Hematopoietic multipotent progenitor cell treated with erythropoietin and hydrocortisone succinate and interleukin-3 and kit ligand, for 4 days (in vitro differentiated cells): ENCODE measurements at places on chromosomes 11 and 22.

- DNase-seq = peak; percentile 78
Observed at GRCh38 chr11:57249384-57250319, 12.6 kb upstream of the APLNR start.

DNA sequence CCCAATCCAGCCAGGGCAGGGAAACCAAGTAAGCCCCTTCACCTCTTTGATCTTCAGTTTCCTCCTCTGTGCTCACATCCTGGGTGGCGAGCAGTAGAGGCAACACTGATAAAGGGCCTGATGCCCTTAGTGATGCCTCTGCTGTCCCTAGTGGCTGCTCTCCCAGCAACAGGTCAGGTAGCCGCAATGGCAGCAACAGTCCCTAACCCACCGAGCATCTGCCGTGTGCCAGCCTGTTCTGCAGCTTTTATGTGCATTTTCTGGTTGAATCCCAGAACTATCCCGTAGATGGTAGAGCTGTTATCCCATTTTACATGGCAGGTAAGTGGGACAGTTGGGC is 5.2 kb downstream of the SCYL1 start:
- peak; percentile 69 for DNase-seq

DNA sequence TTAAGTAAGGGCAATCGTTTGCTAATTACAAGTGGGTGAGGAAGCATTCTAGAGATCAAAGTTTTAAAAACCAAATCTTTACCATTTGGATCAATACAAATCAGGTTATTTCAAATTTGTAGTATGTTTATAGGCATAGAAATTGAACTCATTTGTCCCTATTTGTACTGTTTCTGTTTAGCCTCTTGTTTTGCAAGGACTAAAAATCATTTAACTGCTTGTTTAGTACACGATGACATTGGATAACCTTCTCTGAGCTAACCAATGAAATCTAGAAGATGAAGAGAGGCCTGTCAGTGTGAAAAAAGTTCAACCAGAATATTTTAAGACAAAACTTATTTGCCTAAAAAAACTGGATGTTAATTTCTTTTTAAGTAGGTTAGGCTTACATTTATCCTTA is 40.0 kb downstream of the ZC3H12C start:
- DNase-seq = no peak

DNA sequence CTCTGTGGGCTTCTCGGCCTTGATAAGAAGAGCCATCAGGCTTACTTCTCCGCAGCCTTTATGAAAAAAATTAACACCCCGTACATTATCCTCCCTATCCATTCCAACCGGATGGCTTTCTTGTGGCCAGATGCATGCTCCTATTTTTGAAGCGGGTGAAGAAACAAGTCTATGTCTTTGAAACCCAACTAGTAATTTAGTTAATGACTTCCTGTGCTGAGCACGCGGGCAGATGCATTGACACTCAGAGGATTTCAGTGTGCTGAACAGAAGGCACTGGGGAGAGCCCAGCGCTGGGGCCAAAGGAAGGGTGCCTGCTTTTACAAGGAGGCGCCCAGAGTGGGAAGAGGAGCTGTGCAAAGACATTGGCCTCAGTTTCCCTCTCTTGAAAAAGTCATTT is 53.3 kb downstream of the ARHGAP8 start:
- no peak for DNase-seq

- peak; percentile 27 for DNase-seq
Observed at GRCh38 chr11:92340839-92341238, 116.2 kb downstream of the FAT3 start.

DNA sequence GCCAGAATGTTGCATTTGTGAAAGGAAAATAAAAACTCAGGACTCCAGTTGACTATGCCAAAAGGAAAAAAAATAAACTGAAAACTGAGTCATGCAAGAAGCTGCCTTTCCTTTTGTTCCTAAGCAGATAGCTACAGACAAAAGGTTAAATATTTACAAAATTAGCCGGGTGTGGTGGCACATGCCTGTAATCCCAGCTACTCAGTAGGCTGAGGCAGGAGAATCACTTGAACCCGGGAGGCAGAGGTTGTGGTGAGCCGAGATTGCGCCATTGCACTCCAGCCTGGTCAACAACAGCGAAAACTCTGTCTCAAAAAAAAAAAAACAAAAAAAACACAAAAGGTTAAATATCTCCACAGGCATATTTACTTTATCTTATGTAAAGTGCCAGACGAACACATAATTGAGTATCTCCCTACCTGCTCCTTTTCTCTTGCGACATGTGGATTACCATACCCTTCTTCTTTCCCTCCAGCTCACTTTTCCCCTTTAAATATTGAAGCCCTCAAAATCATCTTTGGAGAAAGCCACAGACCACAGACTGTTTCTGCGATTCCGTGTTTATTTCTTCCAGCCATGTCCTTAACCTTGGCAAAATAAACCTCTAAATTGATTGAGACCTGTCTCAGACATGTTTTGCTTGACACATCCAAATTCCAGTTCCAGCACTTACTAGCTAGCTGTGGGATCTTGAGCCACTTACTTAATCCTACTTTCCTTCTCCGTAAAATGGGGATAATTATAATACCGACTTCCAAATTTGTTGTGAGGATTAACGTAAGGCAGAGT is 2.3 kb upstream of the SMPD1 start:
- DNase-seq = no peak

DNA sequence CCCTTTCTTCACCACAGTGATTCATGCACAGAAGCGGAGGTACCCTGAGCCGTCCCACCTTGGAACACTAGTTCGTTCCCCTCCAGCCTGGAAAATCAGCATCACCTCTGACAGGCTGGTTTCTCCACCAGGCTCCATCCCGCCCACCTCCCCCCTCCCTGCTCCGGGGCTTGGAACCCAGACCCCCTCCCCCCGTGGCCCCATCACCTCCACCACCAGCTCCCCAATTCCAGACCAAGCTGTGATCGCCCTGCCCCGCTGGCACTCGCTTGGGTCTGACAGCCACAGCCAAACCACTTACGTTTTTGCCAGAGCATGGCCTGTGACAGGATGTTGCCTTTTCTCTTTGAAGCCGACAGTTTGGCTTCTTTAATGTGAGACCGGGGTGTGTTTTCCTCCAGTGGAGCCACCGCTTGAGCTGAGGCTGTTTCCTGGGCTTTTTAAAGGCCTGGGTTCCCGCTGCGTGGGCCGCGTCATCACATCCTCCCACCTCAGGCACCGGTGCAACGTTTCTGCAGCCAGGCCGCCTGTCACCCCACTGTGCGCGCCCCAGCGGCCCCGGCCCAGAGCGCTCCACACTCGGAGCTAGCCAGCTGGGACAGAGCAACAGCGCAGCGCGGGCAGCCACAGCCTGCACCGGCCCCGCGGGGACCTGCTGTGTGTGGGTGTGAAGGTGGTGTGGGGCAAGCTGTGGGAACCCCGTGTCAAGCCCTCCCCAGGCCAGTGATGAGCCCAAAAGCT is at the start of gene POU2AF1:
POU2AF1 (minus strand) TSS at position 415 of the 741 bp plus-strand sequence; CDS start at position 317, 98 bp downstream.
- DNase-seq = no peak

GRCh38 chr11:35282221-35282882 is 137.0 kb downstream of the SLC1A2 start:
- peak; percentile 34 for DNase-seq

- no peak for DNase-seq
Observed at GRCh38 chr11:24820541-24820940, 323.7 kb downstream of the LUZP2 start.

DNA sequence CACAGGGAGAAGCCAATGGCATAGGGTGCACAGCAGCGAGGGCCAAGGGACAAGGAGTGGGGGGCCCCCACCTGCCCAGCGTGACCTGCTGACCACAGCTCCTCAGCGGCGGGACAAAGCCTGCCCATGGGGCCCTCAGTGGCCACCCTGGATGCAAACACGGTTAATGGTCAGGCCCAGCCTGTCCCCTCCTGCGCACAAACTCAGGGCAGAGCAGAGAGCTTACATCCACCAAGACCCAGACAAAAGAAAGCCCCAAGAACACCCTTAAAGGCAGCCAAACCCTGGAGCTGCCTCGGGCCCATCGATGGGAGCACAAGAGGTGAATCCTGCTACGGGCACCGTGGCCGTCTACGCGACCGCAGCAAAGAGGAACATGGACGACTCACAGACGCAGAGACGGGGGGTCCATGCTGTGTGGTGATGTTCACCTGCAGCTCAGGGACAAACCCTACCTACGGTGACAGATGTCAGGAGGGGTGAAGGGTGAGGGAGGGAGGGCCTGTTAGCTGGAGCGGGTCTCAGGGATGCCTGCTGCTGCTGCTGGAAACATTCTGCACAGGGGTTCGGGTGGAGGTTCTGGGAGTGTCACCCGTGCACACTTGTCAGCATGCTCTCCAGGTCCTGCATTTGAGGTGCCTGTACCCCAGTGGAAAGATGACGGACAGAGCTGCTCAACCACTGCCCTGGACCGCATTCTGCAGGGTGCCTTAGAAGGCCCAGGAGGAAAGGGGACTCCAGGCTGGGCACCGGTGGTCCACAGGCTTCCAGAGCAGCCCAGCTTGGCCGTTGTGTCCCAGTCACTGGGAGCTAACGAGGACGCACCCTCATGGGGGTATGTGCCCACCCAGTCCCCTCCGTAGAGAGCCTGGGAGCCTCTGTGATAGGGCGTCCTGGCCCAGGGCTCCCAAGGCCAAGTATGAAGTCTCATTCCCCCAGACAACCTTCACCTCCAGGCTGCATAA is 11.6 kb downstream of the ASCL2 start:
- no peak for DNase-seq

GRCh38 chr11:123241294-123241693 is 46.2 kb upstream of the CLMP start:
- DNase-seq = no peak

- peak; percentile 60 for DNase-seq
Observed at GRCh38 chr11:69297787-69298266, 3.9 kb downstream of the MYEOV start.

GRCh38 chr11:95788921-95789505 is 569 bp downstream of the FAM76B start:
- peak; percentile 74 for DNase-seq

DNA sequence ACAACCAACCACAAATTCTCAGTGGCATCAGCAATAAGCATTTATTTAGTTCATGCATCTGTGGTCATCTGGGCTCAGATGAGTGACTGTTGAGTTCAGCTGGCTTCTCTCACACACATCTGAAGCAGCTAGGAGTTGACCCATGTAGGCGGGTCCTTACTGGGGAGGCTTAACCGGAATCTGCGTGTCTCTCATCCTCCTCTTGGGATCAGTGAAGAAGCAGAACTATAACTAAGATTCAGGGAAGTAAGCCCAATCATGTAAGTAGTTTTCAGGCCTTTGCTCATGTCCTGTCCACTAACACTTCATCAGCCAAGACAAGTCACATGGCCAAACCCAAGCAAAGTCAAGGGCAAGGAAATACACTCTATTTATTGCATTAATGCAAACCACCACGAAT is 236.2 kb downstream of the C11orf87 start:
- no peak for DNase-seq

DNA sequence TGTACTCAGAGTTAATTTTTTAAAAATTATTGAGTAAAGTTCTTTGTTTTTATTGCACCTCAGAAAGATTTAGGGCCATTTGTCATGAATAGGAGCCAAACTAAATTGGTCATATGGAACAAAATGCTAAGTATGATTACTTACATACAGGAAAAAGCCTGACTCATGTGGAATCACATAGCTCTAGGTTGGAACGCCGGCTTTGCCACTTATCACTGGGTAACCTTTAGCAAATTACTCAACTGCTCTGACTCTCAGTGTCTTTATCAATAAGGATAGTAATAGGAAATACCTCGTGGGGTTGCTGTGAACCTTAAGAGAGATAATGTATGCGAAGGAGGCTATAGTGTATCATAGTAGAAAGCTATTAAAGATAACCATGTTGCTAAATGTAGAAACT is 638.5 kb downstream of the NELL1 start:
- no peak for DNase-seq

- peak; percentile 98 for DNase-seq
Observed at GRCh38 chr22:36329254-36330078, 58.3 kb downstream of the MYH9 start.

GRCh38 chr11:2848497-2848896 is 37.1 kb downstream of the CDKN1C start:
- DNase-seq = no peak

DNA sequence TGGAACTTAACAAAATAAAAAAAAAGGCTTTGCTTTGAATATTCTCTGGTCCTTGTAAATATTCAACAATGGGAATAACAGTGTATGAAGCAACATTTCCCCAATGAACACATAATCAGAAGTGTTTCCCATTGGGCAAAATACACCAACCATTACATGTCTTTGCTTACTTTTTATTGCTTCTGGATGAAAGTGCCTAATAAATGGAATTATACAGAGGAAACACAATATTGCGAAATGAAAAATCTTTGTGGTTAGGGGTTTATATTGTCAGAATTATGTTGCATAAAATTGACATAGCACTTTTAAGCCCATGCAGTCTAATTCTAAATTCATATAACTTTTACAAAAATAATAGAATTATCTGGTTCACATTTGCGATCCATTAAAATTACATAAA is 386.4 kb downstream of the DCDC1 start:
- DNase-seq = peak; percentile 24

DNA sequence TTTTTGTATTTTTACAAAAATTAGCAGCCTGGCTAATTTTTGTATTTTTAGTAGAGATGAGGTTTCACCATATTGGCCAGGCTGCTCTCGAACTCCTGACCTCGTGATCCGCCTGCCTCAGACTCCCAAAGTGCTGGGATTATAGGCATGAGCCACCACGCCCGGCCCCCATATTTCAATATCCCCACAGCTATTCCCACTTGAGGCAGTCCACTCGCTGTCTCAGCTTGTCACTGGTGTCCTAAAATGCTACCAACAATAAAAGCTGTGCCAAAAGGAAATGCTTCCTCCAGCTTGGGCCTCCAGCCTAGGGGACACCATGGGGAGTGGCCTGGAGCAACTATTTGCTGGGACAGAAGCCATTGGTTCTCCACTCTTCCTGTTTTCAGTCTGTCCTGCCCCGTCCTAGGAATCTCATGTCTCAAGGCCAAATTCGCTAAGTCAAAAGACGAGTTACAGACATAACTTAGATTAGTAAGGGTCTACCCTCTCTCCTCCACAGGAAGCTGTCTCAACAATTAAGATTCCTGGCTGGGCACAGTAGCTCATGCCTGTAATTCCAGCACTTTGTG is 7.3 kb upstream of the SPINDOC start:
- no peak for DNase-seq

DNA sequence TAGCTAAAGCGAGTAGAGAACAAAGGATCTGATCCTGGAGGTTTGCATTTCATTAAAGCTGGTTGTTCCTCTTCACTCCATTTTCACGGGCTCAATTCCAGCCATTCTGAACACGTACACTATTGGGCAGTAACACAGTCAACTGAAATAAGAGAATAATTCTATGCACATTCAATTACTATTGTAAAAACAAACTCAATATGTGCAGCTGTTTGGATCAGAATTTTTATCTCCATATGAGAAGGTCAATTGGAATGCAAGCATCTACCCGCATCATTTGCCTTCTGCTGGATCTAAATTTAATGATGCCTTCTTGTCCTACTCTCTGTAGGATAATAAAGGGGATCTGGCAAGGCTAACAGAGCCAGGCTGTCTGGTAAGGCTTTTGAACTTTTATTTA is 562.8 kb upstream of the CCDC179 start:
- DNase-seq = no peak

DNA sequence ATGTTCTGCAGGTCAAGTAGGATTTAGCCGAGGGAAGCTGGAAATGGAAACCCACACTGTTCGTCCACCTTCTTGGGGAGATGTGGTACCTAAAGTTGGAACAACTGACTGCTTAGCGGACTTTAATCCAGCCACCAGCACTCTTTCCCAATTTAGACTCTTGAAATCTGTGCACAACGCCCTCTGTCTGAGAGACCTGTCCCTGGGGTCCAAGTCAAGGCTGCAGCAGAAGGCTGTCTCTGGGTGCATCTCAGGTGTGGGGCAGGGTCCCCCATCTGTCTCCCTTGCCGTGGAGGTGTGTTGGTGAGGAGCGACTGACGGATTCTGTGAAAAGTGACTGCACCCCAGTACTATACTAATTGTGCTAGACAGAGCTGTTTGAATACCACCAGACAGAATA is 168.2 kb upstream of the CADM1 start:
- DNase-seq = no peak
